NCI-H2171 treated with DMSO at 0.1 percent for 48 hours (cell line): ENCODE measurements at places on chromosomes 11 and 22.

DNA sequence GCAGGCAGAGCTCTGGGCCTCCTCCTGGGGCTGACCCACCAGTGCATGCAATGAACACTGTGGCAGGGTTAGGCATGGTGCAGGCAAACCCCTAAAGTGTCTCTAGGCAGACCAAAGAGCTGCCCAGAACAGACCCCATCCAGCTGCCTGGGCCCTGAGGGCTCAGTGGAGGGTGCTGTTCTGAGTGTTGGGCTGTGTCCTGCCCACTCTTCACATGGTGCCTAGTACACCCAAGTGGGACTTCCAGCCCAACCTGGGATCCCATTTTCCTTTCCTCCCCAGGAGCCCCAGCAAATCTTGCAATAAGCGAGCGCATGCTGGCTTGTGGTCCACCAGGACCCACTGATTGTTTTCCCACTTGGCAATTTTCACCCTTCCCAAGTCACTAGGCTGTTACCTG, 26.4 kb downstream of the ARVCF start:
- DNase-seq, result no peak

- DNase-seq, result no peak
Measured at GRCh38 chr22:46976598-46976997, 214.1 kb downstream of the TBC1D22A start.

DNA sequence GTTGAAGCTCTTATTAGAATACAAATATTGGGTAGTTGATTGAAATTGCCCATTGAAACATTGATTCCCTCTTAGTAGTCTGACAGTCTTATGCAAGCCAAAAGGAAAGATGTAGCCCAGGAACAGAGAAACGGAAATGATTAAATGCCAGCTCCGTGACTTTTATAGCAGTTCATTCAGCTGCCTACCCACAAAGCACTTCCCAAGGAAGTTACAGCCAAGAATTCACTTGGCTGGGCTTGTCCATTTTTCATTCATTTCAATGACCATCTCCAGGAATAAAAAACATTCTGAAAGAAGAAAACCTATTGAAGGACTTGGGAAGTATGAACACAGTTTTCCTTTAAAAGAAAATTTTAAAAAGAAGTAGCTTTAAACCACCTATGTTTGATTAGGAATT, 62.0 kb downstream of the NCAM1 start:
- DNase-seq, result no peak

DNA sequence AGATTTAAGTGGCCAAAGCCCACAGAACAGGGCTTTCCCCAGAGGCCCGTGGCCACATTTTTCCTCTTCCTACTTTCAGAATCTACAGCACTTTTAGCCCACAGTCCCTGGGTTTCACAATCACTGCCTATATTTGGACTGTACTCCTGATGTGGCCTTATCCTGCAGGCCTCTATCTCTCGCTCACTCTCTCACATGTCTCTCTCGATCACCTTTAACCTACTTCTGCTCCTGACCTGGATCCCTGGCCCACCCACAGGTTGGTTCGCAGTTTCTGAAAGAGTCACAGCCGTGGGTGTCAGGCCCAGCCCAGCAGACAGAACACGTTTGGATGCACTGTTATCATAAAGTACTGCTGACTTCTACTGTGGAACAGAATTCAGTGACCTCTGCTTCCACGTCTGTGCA, 55.5 kb downstream of the LARGE1 start:
- no peak for DNase-seq

DNA sequence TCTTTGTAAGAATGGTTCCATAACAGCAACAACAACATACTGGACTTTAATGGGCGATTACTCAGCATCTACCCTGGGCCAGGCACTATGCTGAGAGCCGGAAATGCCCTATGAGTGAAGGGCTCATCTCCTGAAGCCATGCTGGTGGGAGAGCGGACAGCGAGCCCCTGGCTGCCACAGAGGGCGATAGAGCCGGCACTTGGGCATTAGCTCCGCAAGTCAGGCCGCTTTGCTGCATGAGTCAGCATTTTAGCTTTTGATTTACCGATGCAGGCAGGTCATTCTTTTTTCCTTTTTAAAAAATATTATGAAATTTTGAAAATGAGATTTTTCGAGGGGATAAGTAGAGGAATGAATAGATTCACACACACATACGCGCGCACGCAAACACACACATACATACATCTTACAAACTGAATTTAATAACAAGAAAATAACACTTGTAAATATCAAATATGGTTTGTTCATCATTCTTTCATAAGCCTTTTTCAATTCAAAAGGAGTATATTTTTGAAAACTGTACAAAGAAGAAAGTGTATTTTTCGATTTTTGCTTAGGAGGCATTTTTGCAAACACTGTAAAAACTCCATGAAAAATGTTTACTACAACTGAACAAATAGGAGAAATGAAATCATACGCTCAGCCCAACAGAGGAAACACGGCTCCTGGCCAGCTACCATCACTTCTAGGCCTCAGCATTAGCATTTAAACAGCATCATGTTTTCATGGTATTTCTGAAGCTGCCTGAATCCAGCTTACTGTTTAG, 667.3 kb downstream of the OPCML start:
- no peak for DNase-seq

GRCh38 chr11:92854952-92855351, 114.5 kb upstream of the MTNR1B start:
- no peak for DNase-seq

DNA sequence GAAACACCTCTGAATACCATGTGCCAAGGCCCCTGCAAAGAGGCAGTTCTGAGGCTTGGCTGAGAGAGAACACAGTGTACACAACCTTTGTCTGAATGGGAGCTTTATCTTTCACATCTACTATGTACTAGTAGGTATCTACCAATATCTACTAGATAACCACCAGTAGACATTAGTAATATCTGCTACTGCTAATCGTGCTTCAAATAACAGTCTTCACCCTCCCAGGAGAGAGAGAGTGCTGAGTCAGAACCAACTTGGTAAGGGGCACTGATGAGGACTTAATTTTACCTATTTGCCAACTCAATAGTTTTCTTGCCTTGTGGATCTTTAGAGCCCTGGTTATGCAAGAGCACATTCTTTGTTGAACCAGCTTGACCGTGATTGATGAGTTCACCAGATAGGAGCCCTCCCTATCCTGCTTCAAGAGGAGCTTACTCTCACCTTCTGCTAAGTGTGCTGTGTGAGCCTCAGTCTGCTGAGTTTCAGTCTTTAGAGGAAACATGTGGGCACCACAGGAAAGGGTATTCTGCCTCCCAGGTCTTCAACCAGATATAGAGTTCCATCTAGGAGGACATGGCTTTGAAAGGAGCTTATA, 967.5 kb downstream of the NTM start:
- DNase-seq, result no peak

DNA sequence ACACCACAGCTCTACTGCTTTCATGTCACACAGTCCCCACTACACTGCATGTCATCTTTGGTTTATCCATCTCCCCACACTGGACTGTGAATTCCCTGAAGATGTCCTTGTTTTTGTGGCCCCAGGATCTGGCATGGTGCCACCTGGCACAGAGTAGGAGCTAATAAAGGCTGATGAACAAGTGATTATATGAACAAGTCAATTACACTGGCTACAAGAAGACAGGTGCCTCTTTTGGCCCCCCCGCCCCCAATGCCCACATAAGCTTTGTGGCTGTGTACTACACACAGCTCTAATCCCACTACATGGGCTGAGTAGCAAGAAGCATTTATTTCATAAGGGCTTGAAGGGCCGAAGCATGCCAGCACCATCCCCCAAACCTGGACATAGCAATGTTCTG, 24.7 kb downstream of the PLEKHA7 start:
- no peak for DNase-seq

GRCh38 chr22:46318576-46318975, 16.9 kb upstream of the TRMU start:
- DNase-seq, result no peak

- DNase-seq, result no peak
Measured at GRCh38 chr11:75402002-75402773, 2.9 kb downstream of the RPS3 start.

DNA sequence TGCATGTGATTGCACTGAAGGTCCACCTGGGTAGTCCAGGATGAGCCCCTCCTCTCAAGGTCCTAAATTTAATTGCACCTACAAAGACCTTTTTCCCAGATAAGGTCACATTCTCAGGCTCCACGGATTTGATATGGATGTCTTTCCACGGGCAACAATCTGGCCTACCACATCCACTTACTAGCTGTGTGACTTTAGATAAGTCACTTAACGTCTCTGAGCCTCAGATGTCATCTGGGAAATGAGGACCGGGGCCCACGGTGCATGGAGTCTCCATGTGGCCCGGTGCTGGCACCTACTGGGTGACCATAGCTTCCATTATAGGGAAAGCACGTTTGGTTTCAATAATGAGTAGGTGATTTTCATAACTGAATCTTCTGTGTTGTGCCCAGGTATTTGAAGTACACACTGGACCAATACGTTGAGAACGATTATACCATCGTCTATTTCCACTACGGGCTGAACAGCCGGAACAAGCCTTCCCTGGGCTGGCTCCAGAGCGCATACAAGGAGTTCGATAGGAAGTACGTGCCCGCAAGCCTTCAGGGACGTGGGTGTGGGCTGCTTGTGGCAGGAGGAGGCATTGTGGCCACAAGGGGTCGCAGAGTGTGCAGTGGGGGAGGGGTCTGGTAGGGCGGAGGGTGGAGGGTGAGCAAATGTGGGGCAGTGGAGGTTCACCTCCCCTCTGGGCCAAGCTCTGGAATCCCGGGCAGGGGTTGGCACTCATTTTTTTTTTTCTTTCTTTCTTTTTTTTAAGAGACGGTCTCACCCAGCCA, 55.7 kb downstream of the ARHGAP8 start:
- DNase-seq, result no peak

GRCh38 chr22:41482319-41482935, 13.5 kb downstream of the ACO2 start:
- DNase-seq, result no peak

DNA sequence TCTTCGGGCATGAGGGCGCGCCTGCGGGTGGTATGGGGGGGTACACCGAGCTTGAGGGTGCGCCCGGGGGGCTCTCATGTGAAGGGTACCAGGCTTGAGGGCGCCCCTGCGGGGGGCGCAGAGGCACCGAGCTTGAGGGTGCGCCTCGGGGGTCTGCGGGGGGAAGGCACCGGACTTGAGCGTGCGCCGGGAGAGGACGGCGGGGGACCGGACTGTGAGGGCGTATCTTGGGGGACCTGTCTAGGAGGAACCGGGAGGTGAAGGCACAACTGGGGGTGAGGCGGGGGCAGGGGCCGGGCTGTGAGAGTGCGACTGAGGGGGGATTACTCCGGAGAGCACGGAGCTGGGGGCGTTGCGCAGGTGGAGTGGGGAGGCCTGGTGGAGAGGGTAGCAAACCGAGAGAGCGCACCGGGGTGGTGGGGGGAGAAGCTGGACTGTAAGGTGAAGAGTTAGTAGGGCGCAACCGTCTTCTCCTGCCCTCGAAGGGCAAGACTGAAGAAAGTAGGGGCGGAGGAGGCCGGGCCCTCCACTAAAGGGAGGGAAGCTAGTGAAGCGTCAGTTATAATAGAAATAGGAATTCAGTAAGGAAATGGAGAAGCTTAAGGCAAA, 1.1 kb upstream of the DDX6 start:
- no peak for DNase-seq

GRCh38 chr22:50020606-50021005, 8.0 kb upstream of the IL17REL start:
- no peak for DNase-seq

DNA sequence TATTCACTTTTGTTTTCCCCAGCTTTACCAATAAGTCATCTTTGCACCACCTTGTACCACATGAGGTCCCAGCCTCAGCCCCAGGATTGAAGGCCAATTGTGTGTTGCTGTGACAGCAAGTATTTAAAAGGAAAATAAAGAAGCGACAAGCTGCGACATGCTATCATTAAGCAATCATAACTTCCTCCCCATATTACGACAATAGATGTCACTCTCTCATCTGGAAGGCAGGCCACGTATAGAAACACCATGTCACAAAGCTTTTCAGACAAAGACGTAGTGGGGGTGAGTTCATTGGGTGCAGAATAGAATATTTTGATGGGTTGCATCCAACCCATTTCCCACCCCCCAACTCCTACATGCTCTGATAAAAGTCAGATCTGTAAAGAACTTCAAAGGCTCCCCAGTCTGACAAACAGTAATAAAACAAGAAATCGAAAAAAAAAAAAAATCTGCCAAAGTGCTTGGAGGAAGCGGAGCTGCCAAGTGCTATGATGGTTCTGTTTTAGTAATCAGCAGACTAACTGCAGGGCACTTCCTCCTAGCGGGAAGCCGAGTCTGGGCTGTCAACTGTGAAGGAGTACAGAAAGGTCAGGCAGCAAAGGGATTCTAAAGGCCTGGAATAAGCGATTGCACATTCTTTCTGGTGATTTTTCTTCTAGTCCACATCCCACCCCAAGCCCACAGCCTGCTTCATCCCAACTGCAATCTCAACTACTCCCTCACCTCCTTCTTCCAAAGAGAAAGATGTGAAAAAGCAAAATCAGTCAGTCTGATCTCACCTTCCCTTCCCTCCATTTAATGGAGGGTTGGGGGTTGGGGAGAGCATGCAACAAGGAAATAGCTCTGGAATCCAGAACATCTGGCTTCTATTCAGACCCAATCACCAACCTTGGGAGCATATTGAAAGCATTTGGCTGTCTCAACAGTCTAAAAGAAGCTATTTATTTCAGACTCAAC, 131.4 kb upstream of the UBASH3B start:
- no peak for DNase-seq

GRCh38 chr11:16818284-16818683, 79.8 kb downstream of the C11orf58 start:
- DNase-seq, result no peak

DNA sequence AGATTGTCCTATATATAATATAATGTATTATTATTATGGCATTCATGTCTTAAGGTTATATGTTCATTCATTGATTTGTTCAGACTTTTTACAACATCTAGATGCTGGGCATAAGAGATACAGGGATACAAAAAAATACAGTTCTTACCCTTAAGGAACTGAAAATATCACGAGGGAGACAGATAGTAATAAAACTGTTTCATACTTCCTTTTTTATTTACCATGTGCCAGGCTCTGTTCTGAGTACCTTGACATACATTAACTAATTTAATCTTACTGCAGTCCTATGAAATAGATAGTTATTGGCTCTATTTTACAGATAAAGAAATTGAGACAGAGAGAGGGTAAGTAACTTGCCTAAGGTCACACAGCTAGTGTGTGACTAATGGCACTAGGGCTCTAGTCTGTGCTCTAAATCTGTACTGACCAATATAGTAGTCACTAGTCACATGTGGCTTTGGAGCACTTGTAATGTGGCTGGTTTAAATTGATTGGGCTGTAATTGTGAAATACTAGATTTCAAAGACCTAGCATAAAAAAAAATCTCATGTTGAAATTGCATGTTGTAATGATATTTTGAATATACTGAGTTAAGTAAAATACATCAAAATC, 21.3 kb downstream of the TRIM44 start:
- no peak for DNase-seq

- DNase-seq, result no peak
Measured at GRCh38 chr11:11772865-11773515, 68.8 kb upstream of the USP47 start.

GRCh38 chr22:47297261-47298016, 535.0 kb downstream of the TBC1D22A start:
- no peak for DNase-seq

GRCh38 chr11:125005491-125005890, 51.5 kb downstream of the CCDC15 start:
- no peak for DNase-seq

GRCh38 chr22:36331912-36332622, 55.7 kb downstream of the MYH9 start:
- DNase-seq, result peak; percentile 83

- DNase-seq, result peak; percentile 73
Measured at GRCh38 chr22:19524170-19525115, at the start of gene CLDN5. Gene CLDN5, minus strand, starts transcription at chr22:19524410. Its CDS starts 155 bp downstream, at chr22:19524255.

GRCh38 chr11:96197103-96197502, 145.9 kb downstream of the MAML2 start:
- DNase-seq, result no peak

GRCh38 chr11:35688023-35688422, 25.4 kb downstream of the TRIM44 start:
- no peak for DNase-seq
